Esophagus mucosa (tissue), 1 donor: ENCODE measurements at places on chromosomes 5 and 9.
A peak's percentile ranks its signal among the peaks of the same experiment; 100 is the strongest.

GRCh38 chr5:136506131-136506530 lies 140.8 kb upstream of the TRPC7 start:
- ATAC-seq: no peak

GRCh38 chr5:10250806-10251276 lies 761 bp downstream of the CCT5 start:
- peak; percentile 25 for ATAC-seq

DNA sequence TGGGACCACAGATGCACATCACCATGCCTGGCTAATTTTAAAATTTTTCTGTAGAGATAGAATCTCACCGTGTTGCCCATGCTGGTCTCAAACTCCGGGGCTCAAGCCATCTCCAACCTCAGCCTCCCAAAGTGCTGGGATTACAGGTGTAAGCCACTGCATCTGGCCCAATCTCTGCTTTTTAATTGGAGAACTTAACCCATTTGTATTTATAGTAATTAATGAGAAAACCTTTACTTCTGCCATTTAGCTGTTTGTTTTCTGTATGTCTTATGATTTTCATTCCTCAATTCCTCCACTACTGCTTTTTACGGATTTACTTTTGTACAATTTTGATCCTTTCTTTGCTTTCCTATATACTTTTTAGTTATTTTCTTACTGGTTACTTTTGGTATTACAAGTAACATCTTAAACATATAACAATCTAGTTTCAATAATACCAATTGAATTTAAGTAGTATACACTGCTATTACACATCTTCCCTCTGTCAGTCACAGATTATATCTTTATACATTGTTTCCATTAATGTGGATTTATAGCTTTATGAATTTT lies 26.1 kb downstream of the RALGDS start:
- ATAC-seq: no peak

GRCh38 chr5:53934151-53934820 lies 373.8 kb downstream of the NDUFS4 start:
- no peak for ATAC-seq

DNA sequence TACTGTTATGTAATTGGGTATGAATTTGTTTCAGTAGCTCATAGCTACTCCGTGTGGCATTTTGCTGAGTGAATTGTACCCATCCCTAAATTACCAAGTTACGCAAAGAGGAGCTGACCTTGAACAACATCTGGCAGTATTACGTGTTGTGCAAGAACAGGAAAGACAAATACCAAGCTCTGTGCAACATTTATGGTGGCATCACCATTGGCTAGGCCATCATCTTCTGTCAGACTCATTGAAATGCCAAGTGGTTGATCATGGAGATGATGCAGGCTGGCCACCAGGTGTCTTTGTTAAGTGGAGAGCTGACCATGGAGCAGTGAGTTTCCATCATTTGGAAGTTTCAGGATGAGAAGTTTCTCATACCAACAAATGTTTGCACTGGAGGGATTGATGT lies 15.0 kb downstream of the ZSWIM6 start:
- ATAC-seq: no peak

GRCh38 chr9:19119246-19119645 lies 8.0 kb downstream of the PLIN2 start:
- no peak for ATAC-seq

DNA sequence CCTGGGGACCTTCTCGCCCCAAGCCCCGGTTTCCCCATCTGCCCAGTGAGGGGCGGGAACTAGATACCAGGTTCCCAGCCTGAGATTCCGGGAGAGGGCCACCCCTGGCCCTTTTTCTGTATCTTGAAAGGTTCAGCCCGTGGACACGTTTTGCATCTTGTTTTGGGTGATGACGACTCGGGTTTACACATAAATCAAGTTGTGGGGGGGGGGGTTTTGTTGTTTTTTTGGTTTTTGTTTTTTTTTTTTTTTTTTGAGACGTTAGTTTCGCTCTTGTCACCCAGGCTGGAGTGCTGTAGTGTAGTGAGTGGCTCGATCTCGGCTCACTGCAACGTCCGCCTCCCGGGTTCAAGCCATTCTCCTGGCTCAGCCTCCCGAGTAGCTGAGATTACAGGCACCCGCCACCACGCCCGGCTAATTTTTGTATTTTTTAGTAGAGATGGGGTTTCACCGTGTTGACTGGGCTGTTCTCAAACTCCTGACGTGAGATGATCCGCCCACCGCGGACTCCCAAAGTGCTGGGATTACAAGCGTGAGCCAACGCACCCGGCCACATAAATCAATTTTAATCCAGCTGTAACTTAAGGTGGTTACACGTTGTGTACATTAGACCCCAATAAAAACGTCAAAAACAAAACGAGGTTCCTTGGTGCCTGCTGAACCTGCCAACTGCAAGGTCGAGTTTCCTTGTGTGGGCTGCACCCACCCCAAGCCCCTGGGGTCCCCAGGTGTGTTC lies 1.1 kb upstream of the BRD3 start:
- no peak for ATAC-seq

GRCh38 chr9:136399176-136400037 lies 563 bp downstream of the SNAPC4 start:
- ATAC-seq: peak; percentile 23

DNA sequence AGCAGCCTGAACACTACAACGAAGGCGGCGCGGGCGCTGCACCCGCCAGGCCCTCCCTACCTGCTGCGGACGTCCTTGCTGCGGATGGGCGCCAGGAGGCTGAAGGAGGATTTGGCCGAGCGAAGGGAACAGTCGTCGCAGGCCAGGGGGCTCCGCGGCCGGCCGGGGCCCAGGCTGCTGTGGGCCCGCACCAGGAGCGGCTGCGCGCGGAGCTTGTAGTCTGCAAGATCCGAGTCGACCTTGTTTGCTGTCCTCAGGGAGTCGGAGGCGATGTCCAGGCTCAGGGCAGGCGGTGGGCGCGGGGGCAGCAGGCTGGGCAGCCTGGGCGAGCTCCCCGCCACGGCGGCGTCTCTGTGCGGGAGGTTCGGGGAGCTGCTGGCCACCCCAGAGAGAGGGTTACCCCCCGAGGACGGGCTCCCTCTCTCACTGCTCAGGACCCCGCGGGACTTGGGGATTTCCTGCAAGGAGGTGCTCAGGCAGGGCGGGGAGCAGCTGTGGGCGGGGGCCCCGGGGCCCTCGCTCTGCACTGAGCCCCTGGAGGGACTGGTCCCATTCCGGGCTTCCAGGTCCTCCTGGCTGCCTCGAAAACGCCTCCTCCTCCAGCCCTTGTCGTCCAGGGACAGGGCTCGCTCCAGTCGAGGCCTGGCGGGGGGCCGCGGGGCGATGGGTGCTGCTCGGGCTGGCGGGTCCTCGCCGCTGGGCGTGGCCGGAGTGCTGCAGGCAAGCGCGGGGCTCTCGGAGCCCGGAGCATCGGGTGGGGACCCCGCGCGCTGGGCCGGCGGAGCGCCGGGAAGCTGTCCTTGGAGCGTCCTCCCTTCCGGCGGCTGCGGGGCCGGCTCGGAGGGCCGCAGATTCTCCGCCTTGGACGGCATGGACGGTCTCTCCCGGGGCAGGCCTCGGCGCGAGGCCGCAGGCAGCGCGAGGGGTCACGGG lies 831 bp downstream of the INPP5E start:
- ATAC-seq: peak; percentile 51

- no peak for ATAC-seq
Measured at GRCh38 chr5:169646856-169647255, 9.8 kb downstream of the DOCK2 start.

DNA sequence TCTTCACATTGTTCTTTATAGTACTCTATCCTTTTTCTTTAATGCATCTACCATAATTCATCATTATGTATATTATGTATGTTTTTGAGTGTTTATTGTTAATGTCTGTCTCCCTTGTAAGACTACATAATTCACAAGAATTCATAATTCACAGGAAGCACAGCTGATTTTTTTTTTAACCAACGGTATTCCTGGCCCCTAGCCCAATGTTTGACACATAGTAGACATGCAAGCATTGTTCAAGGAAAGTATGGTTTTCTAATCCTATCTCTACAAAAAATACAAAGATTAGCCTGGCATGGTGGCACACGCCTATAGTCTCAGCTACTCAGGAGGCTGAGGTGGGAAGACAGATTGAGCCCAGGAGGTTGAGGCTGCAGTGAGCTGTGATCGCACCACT lies 160.6 kb downstream of the PPP2R2B start:
- no peak for ATAC-seq

- no peak for ATAC-seq
Measured at GRCh38 chr9:112771359-112772214, 21.0 kb downstream of the SNX30 start.

DNA sequence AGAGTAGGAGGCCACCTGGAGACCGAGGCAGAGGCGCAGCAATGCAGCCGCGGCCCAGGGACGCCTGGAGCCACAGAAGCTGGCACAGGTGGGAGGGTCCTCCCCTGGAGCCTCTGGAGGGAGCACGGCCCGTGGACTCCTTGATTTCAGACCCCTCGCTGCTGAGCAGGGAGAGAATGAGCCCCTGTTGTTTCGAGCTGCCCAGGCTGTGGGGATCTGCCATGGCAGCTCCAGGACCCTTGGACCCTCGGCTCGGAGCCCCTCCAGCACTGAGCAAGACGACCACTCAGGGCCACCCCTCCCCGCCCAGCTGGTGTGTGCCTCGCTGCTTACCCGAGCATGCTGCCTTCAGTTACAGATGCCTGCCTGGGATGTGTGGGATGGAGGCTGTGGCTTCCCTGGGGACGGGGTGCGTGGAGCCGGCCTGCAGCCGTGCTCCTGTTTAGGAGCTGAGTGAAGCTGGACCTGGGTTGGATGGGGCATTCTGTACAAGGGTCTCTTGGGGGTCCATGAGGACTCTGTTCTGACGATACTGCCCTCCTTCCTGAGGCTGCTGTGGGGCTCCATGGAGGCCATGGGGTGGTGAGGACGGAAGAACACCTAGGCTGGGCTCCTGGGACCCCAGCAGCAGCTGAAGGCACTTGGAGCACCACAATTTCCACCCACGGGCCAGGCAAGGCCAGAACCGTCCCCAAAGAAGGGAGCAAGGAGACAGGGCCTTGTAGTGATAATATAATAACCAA lies 115.1 kb upstream of the LPCAT1 start:
- ATAC-seq: no peak

DNA sequence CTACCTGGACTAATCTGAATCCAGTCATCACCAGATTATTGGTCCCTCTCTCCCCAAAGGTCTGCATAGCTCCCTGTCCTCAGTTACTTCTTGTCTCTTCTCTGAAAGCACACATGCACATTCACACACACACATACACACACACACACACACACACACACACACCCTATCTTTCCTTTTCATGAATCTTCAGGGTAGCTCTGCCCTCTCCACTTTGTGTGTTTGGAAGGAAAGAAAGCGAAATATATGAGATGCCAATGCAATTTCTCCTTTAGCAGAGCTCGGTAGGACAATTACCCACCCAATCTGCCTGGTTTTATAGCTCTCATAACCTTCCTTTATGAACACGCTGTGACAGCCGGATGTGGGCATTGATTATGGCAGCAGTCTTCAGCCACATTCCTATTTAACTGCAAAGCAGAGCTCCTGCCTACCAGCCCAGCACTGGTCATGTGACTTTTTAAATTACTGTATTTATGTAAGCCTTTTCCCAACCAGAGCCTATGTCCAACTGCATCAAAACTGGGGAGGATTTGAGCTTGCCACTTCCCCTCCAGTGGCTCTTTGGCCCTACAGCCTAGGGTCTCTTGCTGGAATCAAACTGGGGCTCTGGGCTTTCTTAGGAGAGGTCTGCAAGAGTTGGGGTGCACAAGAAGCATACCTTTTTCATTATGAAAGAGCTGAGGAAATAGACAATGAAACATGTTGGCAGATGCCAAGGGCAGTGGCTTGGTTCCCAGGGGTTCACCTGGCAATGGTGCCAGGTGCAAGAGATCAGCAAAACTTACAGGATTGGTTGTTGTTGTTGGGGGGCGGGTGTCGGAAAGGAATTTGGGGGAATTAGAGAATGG lies 20.8 kb upstream of the MATR3 start:
- no peak for ATAC-seq

DNA sequence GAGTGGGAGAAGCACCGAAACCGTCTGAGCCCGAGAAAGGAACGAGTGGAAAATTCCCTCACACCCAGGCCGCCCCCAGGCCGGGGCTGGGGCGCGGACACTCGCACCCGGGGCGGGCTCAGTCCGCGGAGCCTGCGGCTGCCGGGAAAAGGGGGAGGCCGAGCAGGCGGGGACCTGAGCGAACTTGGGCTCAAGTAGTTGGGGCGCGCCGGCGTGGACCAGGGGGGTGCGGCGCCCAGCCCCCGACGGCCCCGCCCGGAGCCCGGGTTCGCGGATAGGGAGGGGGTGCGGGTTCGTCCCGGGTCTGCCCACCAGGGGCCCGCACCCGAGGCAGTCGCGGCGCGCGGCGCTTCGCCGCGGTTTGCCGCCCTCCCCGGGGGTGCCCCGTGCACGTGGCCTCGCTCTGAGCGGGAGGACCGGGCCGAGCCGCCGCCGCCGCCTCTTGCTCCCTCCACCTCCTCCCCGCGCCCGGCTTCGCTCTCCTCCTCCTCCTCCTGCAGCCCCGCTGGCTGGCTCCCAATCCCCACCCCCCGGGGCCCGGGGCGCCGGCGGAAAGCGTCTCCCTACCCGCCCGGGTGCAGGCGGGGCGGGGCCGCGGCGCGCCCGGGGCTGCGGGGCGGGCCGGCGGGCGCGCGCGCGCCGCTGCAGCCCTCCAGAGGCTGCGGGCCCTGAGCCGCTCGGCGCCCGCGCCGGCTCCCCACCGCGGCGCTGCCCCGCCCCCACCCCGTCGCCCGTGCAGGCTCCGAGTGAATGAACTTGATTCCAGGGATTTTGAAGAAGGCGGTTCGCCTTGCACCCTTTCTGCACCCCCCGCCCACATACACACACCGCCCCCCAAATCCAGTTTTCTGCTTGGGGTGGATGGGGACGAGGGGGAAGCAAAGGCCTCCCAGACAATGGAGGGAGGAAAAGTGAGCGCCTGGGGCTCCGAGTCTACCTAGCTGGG lies 1.3 kb upstream of the NFIB start:
- peak; percentile 84 for ATAC-seq

DNA sequence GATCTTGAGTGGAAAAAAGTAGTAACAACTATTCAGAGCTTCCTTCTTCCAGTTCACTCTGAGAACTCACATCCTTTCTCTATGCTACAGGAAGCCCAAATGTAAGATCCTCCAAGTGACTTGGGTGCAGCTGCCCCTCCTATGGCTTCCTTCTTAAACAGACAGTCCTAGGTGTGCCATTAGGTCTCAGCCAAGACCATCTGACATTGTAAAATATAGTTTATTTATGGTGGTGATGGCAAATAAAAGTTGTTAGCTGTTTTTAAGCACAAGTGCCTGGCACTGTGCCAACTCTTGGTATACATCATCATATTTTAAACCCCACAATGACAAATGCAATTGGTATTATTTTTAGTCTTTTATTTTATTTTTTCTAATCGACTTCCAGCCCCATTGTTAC lies 58.1 kb downstream of the TMEM252 start:
- no peak for ATAC-seq

GRCh38 chr5:1747803-1748085 lies 51.9 kb downstream of the MRPL36 start:
- no peak for ATAC-seq
